ENCODE measurements at places on chromosomes 13 and 19.
A peak's percentile ranks its signal among the peaks of the same experiment; 100 is the strongest.

DNA sequence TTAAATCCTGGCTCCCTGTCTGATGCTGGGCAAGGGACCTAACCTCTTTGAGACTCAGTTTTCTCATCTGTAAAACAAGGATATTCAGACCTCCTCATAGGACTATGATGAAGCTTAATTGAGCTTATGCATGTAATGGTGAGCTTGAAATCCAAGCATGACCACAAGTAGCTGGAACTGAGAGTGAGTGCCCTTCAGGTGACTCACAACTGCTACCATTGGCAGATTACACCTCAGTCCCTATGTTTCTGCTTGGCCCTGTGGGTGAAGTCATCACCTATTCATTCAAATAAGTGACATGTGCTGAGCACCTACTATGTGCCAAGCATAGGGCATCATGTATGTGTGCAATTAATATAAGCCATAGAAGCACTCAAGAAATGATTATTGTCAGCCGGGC lies 25.7 kb downstream of the NOVA2 start:
- DNase-seq: peak; percentile 24

GRCh38 chr19:13796301-13797057 lies 1.2 kb downstream of the ZSWIM4 start:
- peak; percentile 90 for DNase-seq

DNA sequence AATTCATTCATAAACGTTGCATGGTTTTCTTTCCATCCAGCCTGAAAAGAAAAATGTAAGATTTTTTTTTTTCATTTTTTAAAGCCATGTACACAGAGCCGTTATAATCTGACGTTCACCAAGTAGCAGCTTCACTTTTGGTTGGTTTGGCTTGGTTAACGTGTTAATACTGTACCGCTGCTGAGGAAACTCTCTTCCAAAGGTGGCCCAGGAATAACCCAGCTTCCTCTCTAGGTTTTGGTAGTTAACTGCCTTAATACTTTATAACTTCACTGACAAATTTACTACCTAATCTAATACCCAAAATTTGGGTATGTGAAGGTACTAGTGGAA lies 1.7 kb downstream of the INTS6 start:
- DNase-seq: no peak

DNA sequence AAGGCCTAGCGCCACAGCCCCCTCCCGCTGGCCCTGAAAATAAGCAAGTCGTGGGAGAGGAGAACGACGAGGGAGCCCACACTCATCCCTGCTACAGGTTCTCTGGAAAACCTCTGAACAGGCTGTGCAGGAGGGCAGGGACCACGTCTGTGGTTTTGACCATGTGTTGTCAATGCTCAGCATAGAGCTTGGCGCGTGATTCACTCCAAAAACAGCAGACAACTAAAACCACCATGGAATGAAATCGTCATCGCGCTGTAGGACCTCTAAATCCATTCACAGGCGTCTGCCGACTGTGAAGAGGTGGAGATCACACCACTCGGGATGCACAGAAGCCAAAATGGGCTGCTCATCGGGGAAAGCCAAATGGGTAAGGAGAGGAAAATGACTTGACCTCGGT lies 121.3 kb downstream of the COL4A1 start:
- DNase-seq: peak; percentile 82

- DNase-seq: no peak
These were observed 1.9 kb upstream of the NKPD1 start for GRCh38 chr19:45162608-45163143.

DNA sequence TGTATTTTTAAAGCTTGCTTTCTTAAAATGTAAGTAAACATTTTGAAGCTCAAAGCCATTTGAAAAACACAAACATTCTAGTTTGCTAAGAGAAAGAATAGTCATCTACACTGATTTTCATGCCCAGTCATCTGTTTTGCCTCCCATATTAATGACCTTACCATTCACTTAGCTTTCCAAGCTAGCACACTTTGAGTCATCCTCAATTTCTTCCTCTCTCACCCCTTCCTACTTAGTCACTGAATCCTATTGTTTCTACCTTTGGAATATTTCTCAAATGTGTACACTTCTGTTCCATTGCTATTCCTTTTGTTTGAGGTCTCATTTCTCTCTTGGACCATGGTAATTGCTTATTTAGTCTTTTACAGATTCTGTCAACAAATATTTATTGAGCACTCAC lies 7.3 kb upstream of the HS6ST3 start:
- no peak for DNase-seq

- DNase-seq: no peak
These were observed 13.0 kb downstream of the SLC7A10 start for GRCh38 chr19:33212436-33213172.

GRCh38 chr19:54421521-54421920 lies 6.3 kb downstream of the TTYH1 start:
- no peak for DNase-seq

GRCh38 chr13:80603351-80603750 lies 262.4 kb upstream of the SPRY2 start:
- no peak for DNase-seq

- peak; percentile 46 for DNase-seq
These were observed 30.7 kb upstream of the CSNK1A1L start for GRCh38 chr13:37136187-37136586.

DNA sequence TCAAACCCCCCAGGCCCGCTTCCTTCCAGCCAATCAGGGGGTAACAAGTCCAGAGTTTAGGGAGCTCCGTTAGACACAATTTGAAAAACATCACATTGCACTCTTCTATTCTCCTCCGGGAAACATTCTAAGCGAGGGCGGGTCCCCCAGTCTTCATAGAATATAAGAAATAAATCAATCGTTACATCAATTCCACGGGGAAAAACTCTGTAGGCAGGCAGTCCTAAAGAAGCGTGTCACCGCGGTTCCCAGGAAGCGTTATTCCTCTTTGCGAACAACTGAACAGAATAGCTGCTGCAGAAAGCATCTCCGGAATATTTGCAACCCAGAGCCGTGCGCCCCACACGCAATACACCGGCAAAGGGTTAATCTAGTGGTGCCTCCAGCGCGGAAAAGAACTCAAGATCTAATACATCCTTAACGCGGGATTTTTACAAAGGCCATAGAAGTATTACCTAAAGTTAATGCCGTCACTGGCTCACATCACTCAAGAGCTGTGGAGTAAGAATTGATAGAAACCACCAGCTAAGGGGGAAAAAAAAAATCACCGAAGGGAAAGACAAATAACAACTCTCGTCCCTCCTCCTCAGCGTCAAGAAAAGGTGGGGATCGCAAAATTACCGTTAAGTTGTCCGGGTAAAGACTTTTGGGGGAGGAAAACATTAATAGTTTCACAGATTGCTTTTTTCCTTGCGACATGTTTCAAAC lies 65.1 kb downstream of the KCNRG start:
- peak; percentile 54 for DNase-seq

- DNase-seq: no peak
These were observed 94.3 kb downstream of the INSR start for GRCh38 chr19:7199613-7200533.

GRCh38 chr13:113049521-113049941 lies 56.1 kb upstream of the F7 start:
- no peak for DNase-seq

GRCh38 chr19:10979951-10980381 lies 19.1 kb downstream of the SMARCA4 start:
- no peak for DNase-seq

DNA sequence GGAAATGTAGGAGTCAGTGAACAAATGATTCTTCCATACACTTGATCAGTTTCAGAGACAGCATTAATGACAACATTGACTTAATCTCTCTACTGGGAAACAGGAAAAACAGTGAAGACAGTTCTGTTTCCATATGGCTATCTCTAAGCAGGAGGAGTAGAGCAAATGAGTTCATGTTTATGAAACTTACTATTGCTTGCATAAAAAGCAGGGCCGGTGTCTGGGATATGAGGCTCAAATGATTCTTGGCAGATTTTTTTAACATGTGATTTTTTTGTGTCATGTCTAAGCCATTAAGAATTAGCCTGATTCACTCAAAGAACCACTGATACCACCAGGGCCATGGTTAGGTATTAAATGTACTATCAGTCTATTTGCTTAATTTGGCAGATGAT lies 141.9 kb downstream of the SLC7A1 start:
- peak; percentile 34 for DNase-seq

DNA sequence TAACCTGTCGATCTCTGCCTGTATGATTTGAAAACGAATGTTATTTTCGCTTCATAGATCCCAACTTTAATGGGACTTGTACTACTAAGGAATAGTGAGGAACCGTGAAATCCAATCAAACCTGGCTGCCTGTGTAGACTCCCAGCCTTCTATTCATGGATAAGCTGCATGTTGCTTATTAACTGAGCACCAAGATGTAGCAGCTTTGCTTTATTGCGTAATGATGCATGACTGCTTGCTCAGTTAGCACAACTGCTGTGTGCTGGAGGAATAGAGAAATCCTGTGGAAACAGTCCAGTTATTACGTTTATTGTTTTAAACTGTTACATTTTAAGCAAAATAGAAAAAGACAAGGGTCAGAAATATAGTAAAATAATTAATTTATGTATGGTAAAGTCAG lies 108.2 kb downstream of the SHISA2 start:
- peak; percentile 37 for DNase-seq

DNA sequence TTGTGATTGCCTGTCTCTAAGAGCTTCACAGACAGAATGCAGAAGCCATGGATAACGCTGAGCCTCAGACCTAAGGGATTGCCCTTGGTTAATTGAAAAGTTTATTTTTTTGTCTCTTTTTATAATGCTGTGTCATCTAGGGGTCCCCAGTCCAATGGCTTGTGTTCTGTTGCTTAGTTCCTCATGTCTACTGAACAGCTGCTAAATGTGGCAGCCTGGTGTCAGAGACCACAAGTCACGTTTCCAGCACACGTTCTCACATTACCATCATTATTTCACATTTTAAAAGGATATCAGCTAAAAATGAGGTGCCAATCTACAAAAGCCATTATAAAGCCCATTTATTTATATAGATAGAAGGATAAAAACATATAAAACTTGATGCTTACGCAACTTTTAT lies 1362.0 kb downstream of the PCDH9 start:
- DNase-seq: no peak

DNA sequence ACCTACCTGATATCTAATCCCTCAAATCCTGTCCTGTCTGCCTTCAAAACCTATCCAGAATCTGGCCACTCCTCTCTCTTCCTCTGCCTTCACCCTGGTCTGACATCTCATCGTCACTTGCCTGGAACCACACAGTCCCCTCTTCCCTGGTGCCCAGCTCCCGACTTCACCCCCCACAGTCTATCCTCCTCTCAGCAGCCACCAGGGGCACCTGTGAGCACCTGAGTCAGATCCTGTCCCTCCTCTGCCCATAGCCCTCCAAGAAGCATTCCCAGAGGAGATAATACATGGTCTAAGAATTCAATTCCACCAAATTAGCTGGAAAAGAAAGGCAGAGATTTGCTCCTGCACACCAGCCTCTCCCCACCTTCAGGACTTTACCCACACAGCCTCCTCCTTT lies 48.9 kb downstream of the ZNRF4 start:
- DNase-seq: no peak

DNA sequence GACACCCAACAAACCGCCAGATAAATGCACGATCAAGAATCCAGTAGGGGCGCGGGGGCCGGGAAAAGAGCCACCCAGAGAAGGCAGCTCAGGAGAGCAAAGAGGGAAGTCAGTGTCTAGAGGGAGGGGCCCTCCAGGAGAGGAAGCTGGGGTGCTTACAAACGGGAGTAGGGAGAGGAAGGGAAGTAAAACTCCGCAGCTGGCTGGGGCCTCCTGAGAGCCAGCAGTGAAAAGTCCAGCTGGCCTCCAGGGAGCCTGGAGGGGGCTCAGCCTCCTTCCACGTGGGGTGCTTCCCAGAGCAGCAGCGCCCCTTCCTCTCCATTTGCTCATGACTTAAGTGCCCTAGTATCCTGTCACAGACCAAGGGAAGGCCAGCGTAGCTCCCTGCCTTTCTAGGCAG lies 51.8 kb downstream of the TMED1 start:
- DNase-seq: no peak

DNA sequence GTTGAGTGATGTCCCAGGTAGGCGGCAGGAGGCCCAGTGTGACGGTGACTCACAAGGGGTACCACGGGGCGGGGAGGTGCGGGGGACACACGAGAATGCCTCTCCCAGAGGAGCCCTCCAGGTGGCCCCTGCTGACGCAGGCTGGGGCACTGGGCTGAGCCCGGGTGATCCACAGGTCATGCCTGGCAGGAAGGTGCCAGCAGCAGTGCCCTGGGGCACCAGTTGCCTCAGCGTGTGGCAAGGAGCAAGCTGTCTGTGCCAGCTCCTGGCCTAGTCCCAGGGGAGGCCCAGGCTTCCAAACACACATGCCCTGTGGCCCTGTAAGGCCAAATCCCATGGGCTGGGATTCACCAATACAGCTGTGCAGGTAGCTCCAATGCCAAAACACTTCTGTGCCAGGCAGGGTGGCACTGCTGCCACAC lies 28.0 kb downstream of the AKT2 start:
- no peak for DNase-seq

- DNase-seq: peak; percentile 49
These were observed 10.3 kb upstream of the ZNF83 start for GRCh38 chr19:52648336-52649016.

- no peak for DNase-seq
These were observed 686.3 kb downstream of the FGF9 start for GRCh38 chr13:22357132-22357531.

- no peak for DNase-seq
These were observed 159.7 kb downstream of the OXGR1 start for GRCh38 chr13:96834626-96835025.

- peak; percentile 1 for DNase-seq
These were observed 564 bp downstream of the HS6ST3 start for GRCh38 chr13:96090240-96091101.

GRCh38 chr19:19276851-19277250 lies 3.8 kb upstream of the TM6SF2 start:
- DNase-seq: no peak

DNA sequence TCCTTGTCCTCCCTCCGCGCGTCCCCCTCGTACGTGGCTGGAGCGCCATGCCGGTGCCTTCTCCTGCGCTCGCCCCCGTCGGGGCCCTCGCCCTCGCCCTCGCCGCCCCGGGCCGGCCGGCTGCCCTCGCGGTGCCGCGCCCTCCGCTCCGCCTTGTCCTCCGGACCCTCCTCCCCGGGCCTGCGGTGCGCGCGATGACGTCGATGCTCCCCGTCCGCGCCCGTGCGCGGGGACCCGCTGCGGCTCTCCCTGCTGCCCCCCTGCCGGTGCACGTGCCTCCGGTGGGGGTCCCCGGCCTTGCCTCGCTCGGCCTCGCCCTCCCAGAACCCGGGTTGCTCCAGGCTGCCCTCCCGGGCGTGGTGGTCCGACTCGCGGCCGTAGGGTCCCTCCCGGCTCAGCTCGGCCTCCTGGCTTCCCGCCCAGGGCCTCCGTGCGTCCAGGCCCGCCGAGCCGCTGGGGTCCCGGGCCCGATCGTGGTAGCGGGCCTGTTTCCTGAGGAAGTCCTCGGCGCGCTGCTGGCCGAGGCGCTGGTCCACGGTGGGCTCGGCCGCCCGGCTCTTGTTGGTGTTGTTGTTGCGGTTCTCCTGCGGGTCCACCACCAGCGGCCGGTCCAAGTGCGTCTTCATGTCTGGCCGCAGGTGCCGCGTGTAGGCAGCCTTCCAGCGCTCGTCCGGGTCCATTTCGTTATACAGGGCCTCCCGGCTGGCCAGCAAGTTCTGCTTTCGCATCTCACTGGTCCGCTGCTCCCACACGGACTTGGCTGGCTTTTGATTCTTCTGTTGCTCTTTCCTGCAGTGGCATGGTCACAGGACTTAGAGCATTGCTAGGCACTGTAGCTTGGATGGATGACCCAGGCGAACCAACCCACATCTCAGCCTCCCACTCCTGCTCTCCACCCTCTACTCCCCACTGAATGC lies 148.6 kb downstream of the IER2 start:
- DNase-seq: no peak
